Natural killer cell (primary cell): ENCODE measurements at places on chromosomes 1 and 21. TPM values are rescaled to one million over a fixed set of nuclear protein-coding genes. Genes with fewer than 3 reads are reported as not detected.

Gene CD58
- total RNA-seq = 27.4 TPM

Gene RGS1
- total RNA-seq = 306 TPM

Gene FCRL2
- total RNA-seq = 0.49 TPM

Gene CXADR
- total RNA-seq = 0.10 TPM

Gene TGFBR3
- 274 TPM for total RNA-seq

Gene LEFTY2
- not detected for total RNA-seq

Gene RIIAD1
- total RNA-seq = not detected

Gene CELA2A
- not detected for total RNA-seq

Gene CHI3L2
- total RNA-seq = 13.5 TPM

Gene PLA2G2F
- not detected for total RNA-seq

Gene CD247
- total RNA-seq = 1,374 TPM

Gene NCAM2
- not detected for total RNA-seq

Gene TAL1
- total RNA-seq = 3.5 TPM

Gene FBXO2
- 7.9 TPM for total RNA-seq

Gene FHAD1
- 0.72 TPM for total RNA-seq

Gene ADGRL4
- not detected for total RNA-seq

Gene OLFML2B
- not detected for total RNA-seq

Gene MYOM3
- total RNA-seq = 0.08 TPM

Gene TCHH
- not detected for total RNA-seq

Gene MTMR11
- 2.9 TPM for total RNA-seq

Gene POFUT2
- total RNA-seq = 46.0 TPM

Gene RBBP5
- 17.8 TPM for total RNA-seq

Gene RHD
- total RNA-seq = 0.21 TPM

Gene LIN28A
- not detected for total RNA-seq

Gene HAO2
- total RNA-seq = not detected

Gene ACBD6
- 41.9 TPM for total RNA-seq

Gene MROH9
- total RNA-seq = not detected

Gene GBP1
- total RNA-seq = 41.2 TPM

Gene SLC44A5
- total RNA-seq = not detected

Gene FCRL4
- total RNA-seq = not detected
